ENCODE measurements at places on chromosomes 16 and 17. TPM values are rescaled to one million over a fixed set of nuclear protein-coding genes. Genes with fewer than 3 reads are reported as not detected.
A peak's percentile ranks its signal among the peaks of the same experiment; 100 is the strongest.

DNA sequence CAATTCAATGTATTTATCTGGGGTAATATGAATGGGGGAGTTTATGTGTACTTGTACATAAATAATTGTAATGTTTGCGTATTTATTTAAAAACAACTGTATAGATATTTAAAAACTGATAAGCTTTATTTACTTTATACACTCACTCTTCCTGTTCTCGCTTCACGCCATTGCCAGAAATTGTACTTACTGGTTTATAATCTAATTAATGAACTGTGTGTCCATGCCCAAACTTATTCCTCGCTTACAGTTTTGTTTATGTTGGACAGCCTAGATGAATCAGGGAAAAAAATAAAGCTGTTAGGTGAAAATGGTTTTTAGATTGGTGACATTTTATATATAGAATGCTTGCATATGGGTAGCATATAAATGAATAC, 30.8 kb downstream of the AATF start:
- DNase-seq: no peak

- DNase-seq: peak; percentile 91
Observed at GRCh38 chr17:38853292-38854219, at the start of gene RPL23. Gene RPL23, minus strand, starts transcription at chr17:38853721. Its CDS starts 11 bp downstream, at chr17:38853710.

- DNase-seq: no peak
Observed at GRCh38 chr16:83717814-83718213, 90.0 kb upstream of the HSBP1 start.

DNA sequence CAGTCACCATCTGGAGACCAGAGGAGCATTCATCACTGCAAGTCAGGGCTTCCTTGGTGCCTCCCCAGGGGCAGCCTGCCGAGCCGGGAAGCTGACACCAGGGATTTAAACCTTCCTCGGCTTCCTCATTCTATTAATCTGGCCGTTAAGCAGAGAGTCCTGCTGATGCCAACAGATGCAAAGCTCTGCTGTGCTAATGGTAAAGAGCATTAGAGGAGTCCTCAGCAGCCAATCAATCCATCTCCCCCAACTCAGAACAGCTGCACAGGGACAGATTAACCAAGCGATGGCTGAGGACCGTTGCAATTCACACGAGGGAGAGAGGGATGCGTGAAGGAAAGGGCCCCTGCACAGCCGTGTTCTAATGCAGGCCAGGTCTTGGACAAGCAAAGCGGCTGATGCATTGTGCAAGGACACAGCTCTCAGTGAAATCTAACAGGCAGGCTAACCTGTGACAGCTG, 116.6 kb downstream of the XYLT1 start:
- no peak for DNase-seq

The KCNJ18 gene
- total RNA-seq: not detected

The HOXB7 gene
- 29.1 TPM for total RNA-seq

The TNFRSF13B gene
- 0.38 TPM for total RNA-seq

The NOG gene
- total RNA-seq: not detected

Data from mucosa of descending colon (tissue), 3 donors.